ENCODE measurements at places on chromosomes 7 and 10.

DNA sequence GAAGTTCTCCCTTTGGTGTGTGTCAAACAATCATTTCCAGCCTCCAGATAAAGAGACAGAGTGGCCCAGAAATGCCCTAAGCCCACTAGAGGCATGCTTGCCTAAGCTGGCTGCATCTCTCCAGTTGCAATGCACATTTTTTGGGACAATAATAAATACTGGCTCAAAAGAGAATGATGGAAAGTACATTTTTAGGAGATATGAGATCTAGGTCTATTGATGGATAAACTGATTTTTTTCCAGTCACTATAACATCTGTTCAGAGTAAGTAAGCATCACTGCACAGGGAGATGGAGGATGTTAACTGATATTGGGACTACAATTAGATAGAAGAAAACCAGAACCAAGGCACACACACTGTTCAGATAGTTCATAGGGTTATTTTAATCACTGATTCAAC lies 553.0 kb downstream of the GRM8 start:
- DNase-seq, result no peak

DNA sequence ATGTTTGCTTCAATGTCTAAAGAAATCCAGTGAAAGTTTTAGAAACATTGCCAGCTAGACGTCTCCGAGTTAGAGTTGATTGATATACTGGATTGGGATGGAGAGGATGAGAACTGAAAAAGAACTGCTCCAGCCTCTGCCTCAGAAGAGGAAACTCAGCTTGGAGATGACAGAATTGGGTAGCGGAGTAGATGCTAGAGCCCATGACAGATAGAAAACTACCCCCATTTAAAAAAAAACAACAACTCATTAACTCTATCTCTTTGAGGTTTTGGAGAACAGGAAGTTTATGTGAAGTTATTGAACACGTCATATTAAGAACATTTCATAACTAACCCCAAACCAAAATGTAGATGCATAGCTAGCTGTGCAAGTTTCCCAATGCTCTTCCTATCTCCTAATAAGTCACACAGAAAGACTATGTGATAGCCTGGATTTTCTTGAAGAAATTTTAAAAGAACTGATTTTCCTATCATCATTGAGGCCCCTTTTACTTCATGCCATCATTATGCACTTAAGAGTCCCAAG lies 28.3 kb upstream of the AFAP1L2 start:
- DNase-seq, result no peak

DNA sequence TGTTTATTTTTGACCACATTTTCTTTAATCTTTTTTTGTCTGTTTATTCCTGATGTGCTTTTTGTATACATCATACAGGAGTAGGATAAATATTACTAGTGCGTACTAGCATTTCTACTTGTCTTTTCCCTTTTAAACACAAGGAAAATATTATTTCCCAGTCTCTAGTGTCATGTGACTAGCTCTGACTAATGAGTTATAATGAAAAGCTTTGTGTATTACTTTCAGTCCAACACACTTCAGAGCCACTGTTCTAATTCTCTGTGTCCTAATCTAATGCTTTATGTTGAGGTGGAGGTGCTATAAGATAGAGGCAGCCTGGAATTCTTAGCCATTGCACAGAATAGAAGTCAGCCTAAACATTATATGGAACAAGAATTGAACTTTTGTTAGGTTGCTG lies 65.0 kb upstream of the RAB18 start:
- DNase-seq, result no peak

DNA sequence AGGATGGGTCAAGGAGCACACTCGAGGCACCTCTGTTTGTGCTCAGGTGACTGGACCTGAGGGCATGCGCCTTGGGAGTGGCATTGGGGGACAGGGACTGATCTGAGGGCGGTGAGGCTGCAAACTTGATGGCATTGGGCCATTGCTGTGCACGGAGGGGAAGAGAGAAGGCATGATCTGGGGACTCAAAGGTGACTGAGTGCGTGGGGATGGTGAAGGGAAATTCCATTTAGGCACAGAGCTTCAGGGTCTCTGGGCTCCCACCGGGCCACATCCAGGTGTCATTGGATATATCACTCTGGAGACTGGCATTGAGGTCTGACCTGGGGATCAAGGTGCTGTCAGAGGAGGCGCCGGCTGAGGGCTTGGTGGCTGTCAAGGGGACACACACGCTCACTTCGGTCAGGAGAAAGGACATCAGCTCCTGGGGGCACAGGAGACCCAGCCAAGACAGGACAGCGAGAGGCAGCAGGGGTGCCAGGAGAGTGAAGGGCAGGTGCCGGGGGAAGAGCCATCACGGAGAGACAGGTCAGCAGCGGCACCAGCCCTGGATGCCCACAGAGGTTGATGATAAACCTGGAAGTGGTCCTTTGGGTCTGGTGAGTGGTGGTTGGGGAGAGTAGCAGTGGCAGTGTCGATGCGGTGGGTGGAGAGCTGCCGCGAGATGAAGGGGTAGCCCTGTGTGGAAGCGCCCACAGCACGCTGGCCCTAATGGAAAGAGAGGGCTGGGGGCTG lies 5.5 kb downstream of the ADCK2 start:
- DNase-seq, result no peak

DNA sequence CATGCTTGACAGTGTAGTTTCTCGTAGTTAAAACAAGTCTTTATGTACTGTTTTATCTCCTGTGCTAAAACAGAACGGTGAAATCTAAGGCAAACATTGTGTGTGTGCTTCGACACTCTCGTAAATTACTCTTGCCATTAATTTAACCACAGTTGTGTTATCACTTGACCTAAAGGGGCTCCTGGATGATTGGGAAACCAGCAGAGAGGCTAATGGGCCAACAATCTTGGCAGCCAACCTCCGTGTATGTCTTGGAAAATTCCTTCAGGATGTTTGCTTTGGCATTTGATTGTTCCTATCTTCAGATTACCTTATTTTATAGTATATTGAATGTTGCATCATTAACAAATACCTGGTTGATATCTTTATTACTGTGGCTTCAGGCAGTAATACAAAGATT lies 409.5 kb downstream of the SDK1 start:
- no peak for DNase-seq

DNA sequence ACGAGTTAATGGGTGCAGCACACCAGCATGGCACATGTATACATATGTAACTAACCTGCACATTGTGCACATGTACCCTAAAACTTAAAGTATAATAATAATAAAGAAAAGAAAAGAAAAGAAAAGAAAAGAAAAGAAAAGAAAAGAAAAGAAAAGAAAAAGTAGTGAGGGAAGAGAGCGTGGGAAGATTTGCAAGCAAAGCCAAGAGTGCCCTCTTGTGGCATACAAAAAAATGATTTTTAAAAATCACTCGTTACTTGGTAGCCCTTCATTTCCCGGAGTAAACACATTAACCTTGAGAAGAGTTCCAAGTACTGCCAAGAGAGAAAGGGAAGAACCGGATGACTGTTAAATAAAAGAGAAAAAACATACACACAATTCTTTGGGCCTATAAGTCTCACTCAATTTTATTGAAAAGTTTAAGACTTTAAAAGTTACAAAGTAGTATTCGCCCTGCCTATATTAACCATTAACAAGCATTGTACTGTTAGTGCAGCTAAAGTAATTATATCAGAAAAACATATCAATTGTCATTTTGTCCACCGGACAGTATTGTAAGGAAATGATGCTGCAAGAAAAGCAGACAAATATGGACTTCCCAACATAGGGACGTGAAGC lies 6.2 kb upstream of the CH25H start:
- DNase-seq, result peak; percentile 29

GRCh38 chr7:42753811-42754363 lies 158.0 kb downstream of the C7orf25 start:
- no peak for DNase-seq

- no peak for DNase-seq
These were observed 233.3 kb upstream of the CACNA2D1 start for GRCh38 chr7:82676777-82677463.

- no peak for DNase-seq
These were observed 38.3 kb downstream of the FRMPD2 start for GRCh38 chr10:48236199-48236621.

GRCh38 chr10:110648692-110649346 lies 4.7 kb downstream of the RBM20 start:
- no peak for DNase-seq

- DNase-seq, result no peak
These were observed 452.8 kb downstream of the SDK1 start for GRCh38 chr7:3753868-3754267.

GRCh38 chr7:104890216-104890615 lies 123.8 kb upstream of the KMT2E start:
- DNase-seq, result no peak

- DNase-seq, result no peak
These were observed 1.7 kb upstream of the DIP2C start for GRCh38 chr10:691216-691615.

- no peak for DNase-seq
These were observed 11.9 kb downstream of the PKD1L1 start for GRCh38 chr7:47936323-47936722.

DNA sequence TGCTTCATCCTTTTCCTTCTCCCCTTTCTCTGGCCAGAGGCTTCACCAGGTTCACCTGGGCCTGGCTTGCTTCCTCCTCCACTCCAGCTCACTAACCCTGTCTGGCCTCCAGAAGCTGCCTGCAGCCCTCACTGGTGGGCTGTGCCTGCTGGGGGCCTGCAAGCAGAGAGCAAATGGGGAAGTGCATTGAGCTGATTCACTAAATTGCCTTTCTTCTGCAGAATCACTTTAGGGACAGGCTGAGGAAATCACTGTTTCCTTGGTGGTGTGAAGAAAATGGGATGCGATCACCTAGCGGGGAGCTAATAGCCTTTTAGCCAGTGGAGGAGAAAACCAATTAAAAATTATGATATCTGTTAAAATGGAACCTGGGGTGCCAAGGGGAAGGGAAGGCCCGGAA lies 3.0 kb downstream of the RET start:
- DNase-seq, result no peak

DNA sequence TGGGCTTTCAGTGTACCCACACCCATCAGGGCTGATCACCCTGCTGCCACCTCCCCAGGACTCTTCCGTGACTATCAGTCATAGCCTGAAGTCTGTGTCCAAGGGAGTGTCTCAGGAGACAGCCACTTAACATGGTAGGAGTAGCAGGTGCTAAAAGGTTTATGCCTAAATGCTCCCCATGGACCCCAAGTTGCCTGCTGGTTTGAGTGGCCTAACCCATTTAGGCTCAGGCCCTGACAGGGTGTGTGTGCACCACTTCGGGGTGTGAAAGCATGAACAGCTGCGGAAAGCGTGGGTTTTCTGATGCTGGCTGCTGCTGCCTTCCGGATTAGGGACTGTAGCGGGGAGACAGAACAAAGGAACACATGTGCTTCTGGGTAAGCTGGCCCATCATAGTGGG lies 93.2 kb upstream of the SAMD8 start:
- DNase-seq, result peak; percentile 38

GRCh38 chr7:157022681-157023588 lies 12.5 kb upstream of the MNX1 start:
- no peak for DNase-seq

DNA sequence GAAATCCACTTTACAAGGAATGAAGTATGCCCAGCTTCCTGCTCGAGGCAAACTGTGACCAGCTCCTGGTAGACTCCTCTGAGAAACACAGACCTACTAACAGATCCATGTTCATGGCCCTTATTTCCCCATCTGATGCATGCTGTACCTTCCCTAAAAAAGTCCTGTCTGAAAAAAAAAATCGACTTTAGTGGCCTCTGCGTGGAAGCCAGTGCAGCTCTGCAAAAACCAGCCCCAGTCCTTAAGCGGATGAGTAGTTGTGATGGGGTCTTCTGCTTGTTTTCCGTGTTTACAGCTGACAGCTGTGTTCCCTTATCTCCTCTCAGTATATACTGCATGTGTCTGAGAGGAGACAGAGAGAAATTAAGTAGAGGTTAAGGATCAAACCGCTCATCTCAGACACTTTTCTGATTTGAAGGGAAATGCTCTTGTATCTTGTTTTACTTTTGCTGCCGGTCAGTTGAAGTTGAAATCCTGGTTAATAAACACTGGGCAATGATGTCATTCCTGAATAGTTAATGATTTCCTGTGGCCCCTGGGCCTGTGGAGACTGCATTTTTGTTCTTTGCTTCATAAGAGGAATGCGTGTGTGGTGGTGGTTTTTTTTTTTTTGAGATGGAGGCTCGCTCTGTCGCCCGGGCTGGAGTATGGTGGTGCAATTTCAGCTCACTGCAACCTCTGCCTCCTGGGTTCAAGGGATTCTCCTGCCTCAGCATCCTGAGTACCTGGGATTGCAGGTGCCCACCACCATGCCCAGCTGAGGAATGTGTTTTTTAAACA lies 67.6 kb downstream of the DOCK1 start:
- DNase-seq, result no peak

GRCh38 chr10:16811765-16812164 lies 5.5 kb downstream of the RSU1 start:
- no peak for DNase-seq

DNA sequence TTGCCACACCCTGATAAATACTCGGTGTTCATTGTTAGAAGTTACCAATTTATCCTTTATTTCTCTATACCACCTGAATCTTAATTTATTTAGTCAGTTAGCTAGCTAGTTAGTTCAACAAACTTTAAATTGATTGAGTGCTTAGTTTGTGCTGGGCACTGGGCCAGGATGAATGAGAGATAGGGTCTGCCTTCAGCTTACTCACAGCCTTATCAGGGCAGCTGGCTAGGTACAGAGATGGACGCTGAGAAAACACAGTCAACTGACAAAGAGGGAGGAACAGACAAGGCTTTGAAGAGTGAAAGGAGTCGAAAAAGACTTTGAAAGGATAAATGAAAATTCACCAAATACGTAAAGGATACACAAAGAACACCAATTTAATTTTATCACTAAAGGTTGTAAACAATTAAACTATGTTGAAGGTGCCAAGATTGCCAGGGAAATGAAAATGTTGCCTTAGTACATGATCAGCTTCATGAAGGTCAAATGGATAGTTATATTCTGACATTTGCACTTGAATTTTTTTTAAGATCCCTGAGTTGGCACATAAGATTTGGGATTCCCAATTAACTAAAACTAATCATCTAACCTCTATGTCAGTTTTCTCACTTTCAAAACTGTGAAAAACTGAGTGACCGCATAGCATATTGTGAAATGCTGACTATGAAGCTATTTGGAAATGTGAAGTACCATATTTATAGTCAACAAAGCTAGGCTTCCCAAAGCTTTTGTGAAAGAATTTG lies 2.1 kb downstream of the CAV2 start:
- no peak for DNase-seq

DNA sequence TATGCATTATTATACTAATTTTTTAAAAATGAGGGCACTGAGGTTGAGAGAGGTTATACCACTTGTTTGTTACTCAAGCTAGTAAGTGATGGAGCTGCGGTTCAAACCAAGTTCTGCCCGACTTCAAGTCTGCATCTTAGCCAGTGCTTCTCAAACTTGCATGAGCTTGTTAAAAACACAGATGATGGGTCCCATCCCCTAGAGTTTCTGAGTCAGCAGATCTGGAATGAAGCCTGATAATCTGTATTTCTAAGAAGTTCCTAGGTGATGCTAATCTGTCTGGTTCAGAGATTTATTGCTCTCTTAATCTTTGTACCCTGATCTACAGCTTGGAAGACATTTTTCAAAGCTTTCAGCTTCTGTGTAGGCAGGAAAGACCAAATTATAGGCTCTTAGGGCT lies 67.7 kb upstream of the CC2D2B start:
- no peak for DNase-seq

- DNase-seq, result no peak
These were observed 56.3 kb upstream of the DNAH11 start for GRCh38 chr7:21486511-21486910.

- no peak for DNase-seq
These were observed 204.2 kb downstream of the EMX2 start for GRCh38 chr10:117746541-117747448.

Data from D341Med (cell line).